ENCODE measurements at places on chromosomes 4 and X.

GRCh38 chrX:50211510-50211909 lies 6.9 kb downstream of the CCNB3 start:
- peak; percentile 2 for DNase-seq

DNA sequence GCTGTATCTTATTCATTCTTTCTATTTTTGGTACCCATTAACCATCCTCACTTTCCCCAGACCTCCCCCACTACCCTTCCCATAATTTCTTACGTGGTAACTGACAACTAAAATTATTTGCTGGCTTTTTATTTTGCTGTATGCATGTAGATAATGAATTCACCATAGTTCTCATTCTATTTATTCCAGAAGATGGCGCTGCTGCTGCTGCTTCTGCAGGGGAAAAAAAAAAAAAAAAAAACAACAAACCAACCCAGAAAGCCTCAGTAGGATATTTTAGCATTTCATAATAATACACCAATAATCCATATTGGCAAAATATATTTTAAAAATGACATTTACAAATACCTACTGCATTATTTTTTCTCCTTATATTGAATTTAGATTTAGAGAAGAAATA lies 416.6 kb upstream of the MAGEB18 start:
- DNase-seq, result no peak

DNA sequence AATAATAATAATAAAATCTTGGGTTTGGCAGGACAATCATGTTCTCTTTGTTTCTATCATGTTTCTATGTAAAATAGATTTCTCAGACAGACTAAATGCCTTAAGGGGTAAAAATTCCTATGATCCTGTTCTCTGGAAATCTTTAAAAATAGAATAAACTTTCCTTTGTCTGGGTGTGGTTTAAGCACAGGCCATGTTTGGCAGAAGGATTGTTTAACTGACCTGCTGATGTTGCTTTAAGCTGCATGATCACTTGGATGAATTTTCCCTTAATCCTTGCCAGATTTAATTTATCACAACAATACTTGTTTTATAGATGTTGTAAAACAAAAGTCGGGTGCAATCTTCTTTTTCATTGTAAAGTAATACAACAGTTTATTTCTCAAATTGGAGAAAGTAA lies 341.7 kb upstream of the FAT1 start:
- DNase-seq, result no peak

GRCh38 chr4:129883996-129884395 lies 788.0 kb downstream of the C4orf33 start:
- no peak for DNase-seq

DNA sequence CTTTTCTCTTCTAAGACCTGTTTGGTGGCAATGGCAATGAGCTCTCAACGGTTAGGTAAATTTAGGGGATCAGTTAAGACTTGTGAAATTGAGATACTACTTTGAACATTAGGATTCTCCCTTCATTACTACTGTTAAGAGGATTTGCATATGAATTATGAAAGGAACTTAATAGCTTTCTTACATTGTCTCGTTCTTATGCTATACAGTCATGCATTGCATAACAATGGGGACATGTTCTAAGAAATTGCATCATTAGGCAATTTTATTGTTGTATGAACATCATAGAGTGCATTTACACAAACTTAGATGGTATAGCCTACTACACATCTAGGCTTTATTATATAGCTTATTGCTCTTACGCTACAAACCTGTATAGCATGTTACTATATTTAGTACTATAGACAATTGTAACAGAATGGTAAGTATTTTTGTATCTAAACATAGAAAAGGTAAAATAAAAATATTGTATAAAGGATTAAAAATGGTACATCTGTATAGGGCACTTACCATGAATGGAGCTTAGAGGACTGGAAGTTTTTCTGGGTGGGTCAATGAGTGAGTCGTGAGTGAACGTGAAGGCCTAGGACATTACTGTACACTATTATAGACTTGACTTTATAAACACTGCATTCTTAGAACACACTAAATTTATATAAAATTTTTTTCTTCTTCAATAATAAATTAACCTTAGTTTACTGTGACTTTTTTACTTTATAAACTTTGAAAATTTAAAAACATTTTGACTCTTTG lies 62.5 kb downstream of the PAQR3 start:
- no peak for DNase-seq

- no peak for DNase-seq
These were observed 916.0 kb downstream of the FSTL5 start for GRCh38 chr4:161247831-161248230.

DNA sequence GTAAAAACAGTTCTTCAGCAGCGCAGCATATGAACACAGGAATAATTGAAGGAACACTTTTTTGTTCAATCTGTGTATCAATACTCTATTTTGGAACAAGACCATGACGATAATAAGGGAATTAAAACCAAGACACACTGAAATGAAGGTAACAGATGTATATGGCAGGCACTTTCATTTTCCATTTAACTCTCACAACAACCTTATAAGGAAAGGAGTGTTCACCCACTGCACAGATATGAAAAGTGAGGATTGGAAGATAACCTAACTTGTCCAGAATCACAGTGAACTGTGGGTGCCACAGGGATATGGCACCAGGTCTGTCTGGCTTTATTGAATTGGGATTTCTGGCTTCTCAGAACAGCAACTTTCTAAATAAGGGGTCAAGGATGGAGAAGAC lies 153.3 kb downstream of the MID1IP1 start:
- DNase-seq, result no peak

Measured in CD4-positive, alpha-beta T cell treated with Interleukin-12 subunit alpha and Interleukin-12 subunit beta, for 1 hour (primary cell).